ENCODE measurements at places on chromosomes 13 and 19. TPM values are rescaled to one million over a fixed set of nuclear protein-coding genes. Genes with fewer than 3 reads are reported as not detected.

DNA sequence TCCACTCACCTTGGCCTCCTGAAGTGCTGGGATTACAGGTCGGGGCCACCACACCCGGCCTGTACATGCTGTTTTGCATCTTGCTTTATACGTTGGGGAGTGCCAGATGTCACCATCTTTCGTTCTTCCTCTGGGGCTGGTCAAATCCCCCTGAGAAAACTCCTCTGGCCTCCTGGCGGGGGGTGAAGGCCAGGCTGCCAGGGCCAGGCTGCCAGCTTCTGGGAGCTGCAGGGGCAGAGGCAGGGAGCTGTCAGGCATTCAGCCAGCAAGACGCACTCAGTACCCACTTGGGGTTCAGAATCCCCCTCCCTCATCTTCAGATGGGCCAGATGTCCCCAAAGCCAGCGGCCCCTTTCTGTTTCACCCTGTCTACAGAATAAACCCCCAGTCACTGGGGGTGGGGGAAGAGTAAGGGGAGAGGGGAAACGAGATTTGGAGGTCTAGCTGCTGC is 16.1 kb downstream of the ZSWIM9 start:
- DNase-seq = no peak
- no peaks in the 10 kb centered on the region for H3K27me3 ChIP-seq
- no peaks in the 10 kb centered on the region for H3K4me1 ChIP-seq
- no peak overlapping the region for H3K27ac ChIP-seq
- H3K36me3 ChIP-seq = no peaks in the 10 kb centered on the region

GRCh38 chr13:23770428-23770827 is 118.8 kb downstream of the MIPEP start:
- no peaks in the 10 kb centered on the region for H3K36me3 ChIP-seq
- no peak for DNase-seq
- H3K27ac ChIP-seq = no peak overlapping the region
- H3K4me3 ChIP-seq = no peak overlapping the region

DNA sequence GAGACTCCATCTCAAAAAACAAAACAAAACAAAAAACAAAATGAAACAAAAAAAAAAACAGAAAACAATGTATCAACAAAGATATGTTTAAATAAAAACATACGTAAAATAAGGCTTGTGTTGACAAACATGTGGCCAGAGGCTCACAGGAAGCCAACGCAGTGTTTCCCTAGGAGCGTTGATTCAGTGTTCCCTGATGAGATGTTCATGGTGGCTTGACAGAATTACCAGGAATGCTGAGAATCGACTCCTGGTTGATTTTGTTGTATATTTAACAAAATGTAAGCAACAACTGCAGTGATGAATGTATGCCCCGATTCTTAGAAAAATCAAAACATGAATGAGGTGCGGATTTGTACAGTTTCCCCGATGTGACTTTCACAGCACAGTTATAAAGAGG is 8.9 kb upstream of the ZNF787 start:
- no peak overlapping the region for H3K27ac ChIP-seq
- H3K4me1 ChIP-seq = peaks cover 5% of the 10 kb centered on the region
- no peak for DNase-seq
- H3K27me3 ChIP-seq = no peaks in the 10 kb centered on the region
- H3K4me3 ChIP-seq = no peak overlapping the region

GRCh38 chr19:10870501-10870954 is 825 bp upstream of the CARM1 start:
- peak overlapping the region; percentile 31 for H3K4me3 ChIP-seq
- DNase-seq = no peak
- H3K27me3 ChIP-seq = no peaks in the 10 kb centered on the region

DNA sequence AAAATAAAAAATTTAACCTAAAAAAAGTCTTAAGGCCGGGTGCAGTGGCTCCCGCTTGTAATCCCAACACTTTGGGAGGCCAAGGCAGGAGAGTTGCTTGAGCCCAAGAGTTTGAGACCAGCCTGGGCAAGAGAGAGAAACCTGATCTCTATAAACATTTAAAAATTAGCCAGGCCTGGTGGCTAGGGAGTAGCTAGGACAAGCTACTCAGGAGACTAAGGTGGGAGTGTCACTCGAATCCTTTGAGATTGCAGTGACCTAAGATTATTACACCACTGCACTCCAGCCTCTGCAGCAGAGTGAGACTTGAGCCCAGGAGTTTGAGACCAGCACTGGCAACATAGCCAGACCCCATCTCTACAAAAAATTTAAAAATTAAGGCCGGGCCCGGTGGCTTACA is 1.1 kb downstream of the CCDC97 start:
- peak overlapping the region; percentile 99 for H3K27ac ChIP-seq
- H3K4me1 ChIP-seq = peaks cover 21% of the 10 kb centered on the region
- no peaks in the 10 kb centered on the region for H3K27me3 ChIP-seq
- DNase-seq = no peak
- peak overlapping the region; percentile 90 for H3K4me3 ChIP-seq
- H3K36me3 ChIP-seq = no peaks in the 10 kb centered on the region

- H3K27me3 ChIP-seq = peaks cover 98% of the 10 kb centered on the region
- peaks cover 27% of the 10 kb centered on the region for H3K4me1 ChIP-seq
- DNase-seq = no peak
- no peaks in the 10 kb centered on the region for H3K36me3 ChIP-seq
- no peak overlapping the region for H3K4me3 ChIP-seq
These were observed 11.9 kb downstream of the ZIC5 start for GRCh38 chr13:99959540-99960230.

Gene EPSTI1
- total RNA-seq = 22.2 TPM

Gene ZNF28
- 19.3 TPM for total RNA-seq

Gene NECTIN2
- 193 TPM for total RNA-seq

Gene NLRP5
- not detected for total RNA-seq

Gene MEGF8
- total RNA-seq = 19.2 TPM

Gene CARM1
- total RNA-seq = 27.5 TPM
